ENCODE measurements at places on chromosomes 13 and 19.

DNA sequence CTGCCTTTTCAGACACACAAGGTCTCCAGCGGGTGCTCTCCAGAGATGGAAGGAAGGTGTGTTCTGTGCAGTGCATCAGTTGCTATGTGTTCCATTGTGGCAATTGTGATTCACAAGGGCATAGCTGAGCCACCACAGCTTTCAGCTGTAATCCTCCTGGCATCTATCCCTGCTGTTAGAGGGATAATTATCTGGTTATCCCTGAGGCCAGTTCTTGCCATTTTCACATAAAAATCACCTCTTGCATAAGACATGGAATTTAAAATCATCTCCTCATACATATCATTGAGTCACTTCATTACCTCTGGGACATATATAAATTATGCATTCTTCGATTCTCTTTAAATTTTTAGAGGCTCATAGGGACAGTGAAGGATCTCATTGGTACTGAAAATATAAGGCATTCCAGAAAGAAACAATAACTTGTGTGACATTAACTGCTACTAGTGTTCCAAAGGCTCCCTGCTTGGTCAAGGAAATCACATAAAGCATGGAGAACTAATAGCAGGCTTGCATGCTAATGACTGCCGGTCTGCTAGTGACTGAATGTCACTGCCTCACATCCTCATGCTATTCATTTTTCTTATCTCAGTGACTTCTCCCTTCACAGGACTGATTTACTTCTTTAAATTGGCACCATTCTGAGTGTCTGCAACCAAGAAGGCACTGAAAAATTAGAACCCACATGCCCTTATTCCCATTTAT is 214.0 kb downstream of the ENOX1 start:
- no peak for DNase-seq

DNA sequence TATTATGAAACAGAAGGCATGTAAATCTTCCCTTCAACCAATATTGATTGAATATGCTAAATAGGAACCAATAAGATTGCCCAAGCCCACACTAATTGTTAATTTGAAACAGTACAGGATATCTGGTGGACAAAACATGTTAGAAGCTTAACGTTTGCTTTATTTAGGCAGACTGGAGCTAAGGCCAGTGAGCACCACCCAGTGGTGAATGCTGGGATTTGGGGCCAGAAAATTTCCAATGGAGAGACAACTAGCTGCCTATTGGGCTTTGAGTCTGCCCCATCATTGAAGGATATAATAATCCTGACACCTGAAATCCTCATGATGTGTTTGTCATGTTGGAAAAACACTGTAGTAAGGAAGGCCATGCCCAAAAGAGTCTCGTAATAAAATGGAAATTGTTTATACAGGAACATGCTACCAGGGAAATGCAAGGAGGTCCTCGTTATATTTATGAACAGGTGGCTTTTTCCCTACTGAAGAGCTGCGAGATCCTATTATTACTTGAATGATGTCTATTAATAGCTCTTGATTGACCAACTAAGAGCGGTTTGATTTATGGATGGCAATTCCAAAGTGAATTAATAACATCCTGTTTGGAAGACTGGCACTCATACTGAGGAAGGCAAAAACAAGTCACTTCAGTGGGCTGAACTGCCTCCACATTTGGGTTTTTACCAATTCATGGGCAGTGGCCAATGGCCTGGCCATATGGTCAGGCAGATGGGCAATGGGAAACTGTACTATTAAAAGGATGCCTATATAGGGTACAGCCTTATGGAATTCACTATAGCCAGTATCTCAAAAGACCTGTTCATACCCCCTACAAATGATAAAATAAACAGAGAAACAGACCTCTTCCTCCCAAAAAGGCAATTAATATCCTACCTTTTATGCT is 8.7 kb downstream of the SIGLECL1 start:
- DNase-seq: no peak

DNA sequence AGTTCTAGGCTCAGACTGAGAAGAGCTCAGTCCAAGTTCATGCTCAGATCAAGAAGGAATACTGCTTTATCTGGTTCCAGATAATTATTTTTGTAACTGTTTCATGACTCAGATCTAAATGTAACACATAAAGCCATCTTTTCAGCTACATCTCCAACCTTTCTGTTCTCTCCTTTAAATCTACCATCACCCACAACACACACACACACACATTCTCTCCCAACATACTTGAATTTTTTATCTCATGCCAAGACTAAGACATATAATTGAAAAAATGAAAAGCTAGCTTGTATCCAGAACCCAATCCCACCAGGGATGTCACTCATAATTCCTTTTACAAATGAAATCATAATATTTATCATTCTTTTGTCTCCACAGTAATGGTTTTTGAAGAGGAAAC is 7.6 kb downstream of the KATNAL1 start:
- DNase-seq: no peak

DNA sequence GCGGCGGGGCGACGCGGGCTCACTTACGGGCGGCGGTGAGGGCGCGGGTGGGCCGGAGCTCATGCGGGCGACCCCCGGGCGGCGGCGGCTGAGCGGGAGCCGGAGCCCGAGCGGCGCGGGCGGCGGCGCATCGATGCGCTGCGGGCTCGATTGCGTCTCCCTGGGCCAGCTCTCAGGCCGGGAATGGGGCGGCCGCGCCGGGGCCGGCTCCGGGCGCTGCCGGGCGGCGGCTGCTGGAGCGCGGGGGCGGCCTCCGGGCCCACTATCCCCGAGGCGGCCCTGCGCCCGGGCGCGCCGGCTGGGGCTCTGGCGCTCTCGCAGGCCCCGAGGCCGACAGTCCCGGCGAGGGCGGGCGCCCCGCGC is 1.4 kb upstream of the TSHZ3 start:
- DNase-seq: no peak

DNA sequence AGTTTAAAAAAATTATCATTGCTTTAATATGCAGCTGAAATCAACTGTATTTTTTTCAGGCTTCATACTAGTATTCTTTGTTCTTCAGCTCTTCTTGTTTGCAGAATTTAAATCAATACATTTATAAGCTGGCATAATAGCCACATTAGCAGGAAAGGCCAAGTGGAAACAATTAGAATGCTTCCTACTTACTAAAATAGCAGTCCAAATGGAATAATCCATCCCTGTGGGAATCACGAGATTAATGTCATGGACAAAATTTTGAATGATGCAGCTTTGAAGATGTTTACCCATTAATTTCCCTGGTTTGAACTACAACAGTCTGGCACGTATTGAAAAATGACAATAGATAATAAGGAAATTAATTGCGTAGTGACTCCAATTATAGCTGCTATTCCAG is 2650.8 kb downstream of the PCDH9 start:
- no peak for DNase-seq

GRCh38 chr13:83449668-83450395 is 432.4 kb downstream of the SLITRK1 start:
- DNase-seq: no peak

GRCh38 chr13:22372261-22372660 is 701.4 kb downstream of the FGF9 start:
- DNase-seq: no peak

DNA sequence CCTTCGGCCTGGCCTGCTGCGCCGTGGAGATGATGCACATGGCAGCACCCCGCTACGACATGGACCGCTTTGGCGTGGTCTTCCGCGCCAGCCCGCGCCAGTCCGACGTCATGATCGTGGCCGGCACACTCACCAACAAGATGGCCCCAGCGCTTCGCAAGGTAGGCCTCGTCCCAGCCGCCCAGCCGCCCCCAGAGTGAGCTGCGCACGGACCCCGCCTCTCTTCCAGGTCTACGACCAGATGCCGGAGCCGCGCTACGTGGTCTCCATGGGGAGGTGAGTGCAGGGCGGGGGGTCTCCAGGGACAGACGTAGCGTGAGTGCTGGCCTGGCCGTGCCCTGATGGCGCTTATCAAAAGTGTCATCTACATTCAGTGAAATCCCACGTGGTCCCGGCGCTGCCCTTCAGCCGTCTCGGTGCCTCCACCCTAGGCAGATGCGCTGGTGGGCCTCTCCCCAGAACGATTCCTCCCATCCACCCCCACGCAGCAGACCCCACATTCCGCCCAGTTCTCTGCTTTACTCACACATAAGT is 7.2 kb downstream of the NDUFS7 start:
- DNase-seq: no peak

- DNase-seq: peak; percentile 8
These were observed 19.3 kb upstream of the TMEM255B start for GRCh38 chr13:113739527-113740285.

GRCh38 chr19:45917421-45918091 is 3.0 kb upstream of the NANOS2 start:
- no peak for DNase-seq

DNA sequence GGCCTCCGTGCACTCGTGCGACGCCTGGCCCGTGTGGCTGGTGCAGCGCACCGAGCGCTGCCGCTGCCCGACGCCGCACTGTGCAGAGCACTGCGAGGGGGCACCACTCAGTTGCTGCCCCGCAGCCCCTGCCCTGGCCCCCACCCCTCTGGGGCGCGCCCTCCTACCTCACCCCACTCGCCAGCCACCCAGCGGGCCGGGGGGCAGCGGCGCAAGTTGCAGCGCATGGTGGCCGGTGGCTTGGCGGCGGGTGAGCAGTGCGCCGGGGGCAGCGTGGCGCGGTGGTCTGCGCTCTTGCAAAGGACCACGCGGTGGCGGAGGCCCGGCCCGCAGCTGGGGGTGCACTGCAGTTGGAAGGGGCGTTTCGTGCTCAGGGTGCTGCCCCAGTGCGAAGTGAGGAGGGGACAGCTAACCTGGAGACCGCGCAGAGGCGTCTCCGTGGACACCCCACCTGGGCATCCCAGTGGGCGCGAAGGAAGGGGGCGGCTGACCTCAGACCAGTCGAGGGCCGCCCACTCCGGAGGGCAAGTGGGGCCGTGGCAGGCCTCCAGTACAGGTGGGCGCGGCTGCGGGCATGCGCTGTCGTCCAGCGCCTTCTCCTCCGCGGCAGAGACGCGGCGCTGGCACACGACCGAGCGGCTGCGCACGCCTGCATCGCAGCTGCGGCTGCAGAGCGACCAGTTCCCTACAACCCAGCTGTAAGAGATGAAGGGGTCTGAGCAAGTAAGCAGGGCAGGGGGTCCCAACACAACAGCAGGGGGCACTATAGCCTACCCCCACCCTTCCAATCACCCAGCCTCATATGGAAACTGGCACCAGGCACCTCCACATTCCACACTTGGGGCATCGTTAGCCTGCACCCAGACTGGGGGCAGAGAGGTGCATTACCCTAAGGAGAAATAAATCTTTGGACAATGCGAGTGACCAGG is 8.0 kb upstream of the MYO1F start:
- DNase-seq: no peak

DNA sequence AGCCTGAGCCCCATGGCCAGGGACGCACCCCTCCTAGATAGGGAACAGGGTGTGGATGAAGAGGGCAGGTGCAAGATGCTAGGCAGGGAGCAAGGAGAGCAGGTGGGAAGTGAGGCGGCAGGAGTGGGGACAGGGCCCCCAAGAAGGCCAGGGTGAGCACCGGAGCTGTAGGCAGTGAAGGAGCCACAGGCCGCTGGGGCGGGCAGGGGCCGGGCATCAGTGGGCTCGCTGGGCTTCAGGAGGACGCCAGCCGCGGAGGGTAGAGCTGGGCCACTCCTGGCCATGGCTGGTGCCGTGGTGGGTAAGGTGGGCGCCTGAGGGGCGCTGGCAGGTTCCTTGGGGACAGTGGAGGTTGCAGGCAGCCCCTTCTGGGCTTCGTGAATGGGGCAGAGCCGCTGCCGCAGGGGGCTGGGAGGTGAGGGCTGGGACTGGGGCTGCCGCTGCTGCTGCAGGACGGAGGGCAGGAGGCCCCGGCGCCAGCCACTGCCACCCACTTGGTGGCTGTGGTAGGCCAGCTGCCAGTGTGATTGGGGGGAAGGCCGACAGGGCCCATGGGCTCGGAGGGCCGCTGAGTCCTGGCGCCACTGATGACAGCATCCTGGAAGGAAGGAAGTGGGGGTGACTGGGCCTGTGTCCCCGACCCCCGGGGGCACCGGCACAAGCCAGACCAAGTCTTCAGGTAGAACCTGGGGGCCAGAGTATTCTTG is 2.1 kb downstream of the NKPD1 start:
- no peak for DNase-seq

DNA sequence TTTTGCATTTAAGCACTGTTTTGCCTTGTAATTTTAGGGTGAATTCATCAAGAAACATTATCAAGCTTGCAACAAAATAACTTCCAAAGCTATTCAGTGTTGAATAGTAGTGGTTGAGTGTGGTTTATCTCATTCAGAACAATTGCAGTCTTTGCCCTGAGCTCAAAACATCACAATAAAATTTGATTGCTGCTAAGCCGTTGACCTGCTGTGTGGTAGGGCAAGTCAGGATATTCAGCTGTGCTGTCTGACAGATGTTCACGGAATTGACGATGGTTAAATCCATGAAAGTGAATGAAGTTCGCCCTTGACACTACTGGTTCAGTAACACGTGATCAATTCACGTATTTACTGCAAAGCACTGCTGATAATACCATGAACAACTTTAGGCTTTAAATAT is 66.9 kb downstream of the GJA3 start:
- peak; percentile 24 for DNase-seq

- no peak for DNase-seq
These were observed 15.0 kb downstream of the COG6 start for GRCh38 chr13:39670445-39670844.

GRCh38 chr13:30172593-30173302 is 134.6 kb downstream of the KATNAL1 start:
- no peak for DNase-seq

GRCh38 chr19:10384580-10384979 is 4.2 kb upstream of the TYK2 start:
- DNase-seq: no peak

DNA sequence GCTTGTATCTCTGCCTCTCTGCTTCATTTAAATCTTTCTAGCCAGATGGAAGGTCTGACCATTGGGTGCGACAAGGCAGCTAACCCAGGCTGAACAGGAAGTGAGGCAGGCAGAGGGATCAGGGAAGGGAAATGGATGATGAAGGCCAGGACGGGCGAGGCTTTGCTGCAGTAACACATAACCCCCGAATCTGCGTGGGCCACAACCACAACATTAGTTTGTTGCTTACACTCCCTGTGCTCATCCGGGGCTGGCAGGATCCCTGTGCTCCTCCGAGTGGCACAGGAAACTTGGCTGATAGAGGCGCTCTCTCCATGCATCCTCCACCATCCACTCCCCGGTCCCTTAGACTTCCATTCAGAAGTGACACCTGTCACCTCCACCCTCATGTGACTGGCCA is 1.1 kb upstream of the FLT3LG start:
- no peak for DNase-seq

DNA sequence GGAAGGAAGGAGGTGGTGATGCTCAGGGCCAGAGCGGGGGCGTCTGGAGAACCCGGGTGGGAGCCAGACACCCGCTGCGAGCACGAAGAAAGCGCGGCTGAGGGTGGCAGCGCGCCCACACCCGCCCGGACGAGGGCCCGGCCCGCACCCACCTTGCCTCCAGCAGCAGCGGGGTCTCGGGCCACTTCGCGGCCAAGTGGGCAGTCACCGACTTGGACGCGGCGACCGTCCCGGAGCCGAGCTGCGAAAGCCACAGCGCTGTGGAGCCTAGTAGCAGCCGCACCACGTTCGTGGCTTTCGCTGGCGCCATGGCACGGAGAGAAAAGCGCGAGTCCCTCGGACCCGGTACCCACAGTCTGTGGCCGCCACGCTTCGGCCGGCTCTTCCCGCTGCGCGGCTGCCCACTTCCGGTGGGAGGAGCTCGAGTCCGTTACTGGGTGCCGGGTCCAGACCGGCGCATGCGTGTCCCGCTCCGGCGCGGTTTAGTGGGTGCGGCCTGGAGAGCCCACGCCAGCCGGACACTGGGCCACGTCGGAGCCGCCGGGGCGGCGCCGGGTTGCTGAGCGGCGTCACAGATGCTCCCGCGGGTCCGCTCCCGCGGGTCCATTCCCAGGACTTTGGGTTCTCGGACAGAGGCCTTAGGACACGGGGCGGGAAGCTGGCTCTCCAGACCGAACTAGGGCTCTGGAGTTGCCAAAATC is at the start of gene UGGT2:
Gene UGGT2, minus strand, starts transcription at position 399 of the 701 bp plus-strand sequence. Its CDS starts 89 bp downstream, at position 310.
- peak; percentile 73 for DNase-seq

GRCh38 chr13:85896516-85897450 is 97.6 kb upstream of the SLITRK6 start:
- no peak for DNase-seq

Measured in NCI-H524 (cell line).